T-cell (primary cell): ENCODE measurements at places on chromosomes 2 and 18. TPM values are rescaled to one million over a fixed set of nuclear protein-coding genes. Genes with fewer than 3 reads are reported as not detected.

- H3K36me3 ChIP-seq, result no peaks in the 10 kb centered on the region
- no peaks in the 10 kb centered on the region for H3K4me1 ChIP-seq
- H3K27ac ChIP-seq, result no peak overlapping the region
- H3K4me3 ChIP-seq, result no peak overlapping the region
Measured at GRCh38 chr2:8566155-8566670, 115.6 kb upstream of the ID2 start.

GRCh38 chr18:13534631-13535030 lies 191.7 kb downstream of the FAM210A start:
- no peaks in the 10 kb centered on the region for H3K27me3 ChIP-seq
- peaks cover 19% of the 10 kb centered on the region for H3K4me1 ChIP-seq
- DNase-seq, result no peak
- H3K27ac ChIP-seq, result no peak overlapping the region
- H3K36me3 ChIP-seq, result no peaks in the 10 kb centered on the region
- H3K4me3 ChIP-seq, result no peak overlapping the region

DNA sequence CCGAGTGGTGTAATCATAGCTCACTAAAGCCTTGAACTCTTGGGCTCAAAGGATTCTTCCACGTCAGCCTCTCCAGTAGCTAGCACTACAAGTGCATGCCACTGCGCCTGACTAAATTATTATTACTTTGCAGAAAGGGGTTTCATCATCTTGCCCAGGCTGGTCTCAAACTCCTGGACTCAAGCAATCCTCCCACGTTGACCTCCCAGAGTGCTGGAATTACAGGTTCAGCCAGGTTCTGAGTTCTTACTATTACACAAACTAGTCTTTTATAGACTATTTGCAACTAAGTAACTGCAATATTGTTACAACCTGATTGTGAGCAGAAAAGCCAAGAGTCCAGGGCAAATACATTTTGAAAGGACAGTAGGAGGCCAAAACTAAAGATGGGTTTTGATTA lies 35.9 kb upstream of the MRPL19 start:
- no peak for DNase-seq
- H3K27me3 ChIP-seq, result peaks cover 43% of the 10 kb centered on the region
- H3K4me3 ChIP-seq, result no peak overlapping the region
- H3K36me3 ChIP-seq, result no peaks in the 10 kb centered on the region

IL37 gene
- total RNA-seq, result not detected

DNA sequence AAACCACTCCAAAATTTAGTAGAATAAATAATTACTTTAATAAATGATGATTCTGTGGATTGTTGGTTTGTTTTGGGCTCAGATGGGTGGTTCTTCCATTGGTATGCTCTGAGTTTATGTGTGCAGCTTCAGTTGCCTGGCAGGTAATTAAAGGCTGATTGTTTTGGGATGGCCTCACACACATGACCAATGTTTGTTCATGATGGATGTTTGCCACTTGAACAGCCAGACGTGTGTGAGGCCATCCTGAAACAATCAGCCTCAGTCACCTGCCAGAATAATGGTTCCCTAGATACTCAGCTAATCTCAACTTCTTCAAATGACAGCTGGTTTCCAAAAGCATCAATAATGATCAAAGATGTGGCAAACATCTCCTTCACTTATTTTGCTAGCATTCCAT lies 352.5 kb upstream of the GULP1 start:
- no peak overlapping the region for H3K27ac ChIP-seq
- no peaks in the 10 kb centered on the region for H3K4me1 ChIP-seq
- no peak for DNase-seq
- H3K36me3 ChIP-seq, result no peaks in the 10 kb centered on the region
- no peak overlapping the region for H3K4me3 ChIP-seq
- no peaks in the 10 kb centered on the region for H3K27me3 ChIP-seq

DNA sequence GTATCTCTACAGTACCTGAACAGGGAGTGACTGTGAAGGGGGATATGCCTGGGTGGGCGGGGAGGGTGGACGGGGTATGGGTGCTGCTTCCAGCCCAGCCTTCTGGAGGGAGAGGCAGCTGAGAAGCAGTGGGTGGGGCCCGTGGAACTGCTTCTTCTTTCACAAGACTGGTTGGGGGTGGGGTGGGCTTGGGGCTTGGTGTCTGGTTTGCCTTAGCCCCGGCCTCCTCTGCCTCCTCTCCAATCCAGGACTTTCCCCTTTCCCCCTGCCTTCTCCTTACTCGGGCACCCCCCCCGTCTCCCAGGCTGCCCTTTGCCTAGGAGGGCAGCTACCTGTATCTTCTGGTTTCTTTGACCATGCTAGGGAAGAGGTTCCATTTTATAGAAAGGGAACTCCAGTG lies 233.4 kb downstream of the DYSF start:
- H3K27me3 ChIP-seq, result peaks cover 12% of the 10 kb centered on the region
- no peak overlapping the region for H3K4me3 ChIP-seq
- no peak overlapping the region for H3K27ac ChIP-seq
- DNase-seq, result no peak
- no peaks in the 10 kb centered on the region for H3K36me3 ChIP-seq
- no peaks in the 10 kb centered on the region for H3K4me1 ChIP-seq

LRP1B gene
- not detected for total RNA-seq

GRCh38 chr18:7786569-7786968 lies 219.5 kb downstream of the PTPRM start:
- H3K27ac ChIP-seq, result no peak overlapping the region
- DNase-seq, result no peak

DNA sequence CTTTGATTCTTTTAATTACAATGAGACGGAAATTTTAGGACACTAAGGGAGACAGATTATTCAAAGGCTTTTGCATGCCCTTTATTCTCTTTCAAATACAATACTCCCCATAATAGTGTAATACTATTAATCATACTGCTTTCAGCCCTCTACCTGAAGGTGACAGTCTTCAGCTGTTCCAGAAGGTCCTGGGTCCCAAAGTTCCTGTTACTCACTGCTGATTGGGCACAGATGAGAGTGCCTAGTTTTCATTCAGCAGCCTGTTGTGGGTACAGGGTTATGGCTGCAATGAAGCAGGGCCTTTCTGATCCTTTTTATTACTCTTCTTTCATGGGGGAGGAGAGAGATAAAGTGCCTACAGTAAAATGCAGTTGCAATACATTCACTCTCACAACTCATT lies 80.2 kb downstream of the NUP35 start:
- no peaks in the 10 kb centered on the region for H3K36me3 ChIP-seq
- DNase-seq, result no peak
- no peak overlapping the region for H3K27ac ChIP-seq
- no peaks in the 10 kb centered on the region for H3K4me1 ChIP-seq
- H3K4me3 ChIP-seq, result no peak overlapping the region
